ENCODE measurements at places on chromosomes 4 and X. TPM values are rescaled to one million over a fixed set of nuclear protein-coding genes. Genes with fewer than 3 reads are reported as not detected.

GRCh38 chr4:13547485-13548041 lies 3.3 kb upstream of the NKX3-2 start:
- H3K36me3 ChIP-seq: no peaks in the 10 kb centered on the region
- peaks cover 9% of the 10 kb centered on the region for H3K4me1 ChIP-seq
- H3K27ac ChIP-seq: no peak overlapping the region
- no peak for DNase-seq

Gene F8A3
- total RNA-seq: 7.5 TPM

Gene GABRQ
- not detected for total RNA-seq

Gene CCSER1
- 55.7 TPM for total RNA-seq

DNA sequence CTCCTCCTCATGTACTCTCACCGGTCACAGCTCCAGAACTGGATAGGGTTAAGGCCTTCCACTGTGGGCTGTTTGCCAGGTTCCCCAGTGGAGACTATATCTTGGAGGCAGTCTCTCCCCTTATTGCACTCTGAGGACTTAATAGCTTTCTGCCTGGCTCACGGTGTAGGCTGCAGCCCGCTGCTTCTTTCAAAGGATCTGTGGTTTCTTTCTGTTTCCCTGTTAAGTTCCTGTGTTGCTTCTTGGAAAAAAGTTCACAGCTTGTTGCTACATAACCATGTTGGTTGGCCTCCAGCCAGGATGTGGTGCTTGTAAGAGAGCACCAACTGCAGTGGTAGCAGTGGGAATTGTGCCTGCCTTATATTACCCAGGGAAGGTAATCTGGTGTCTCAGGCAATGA lies 24.9 kb upstream of the ZDHHC15 start:
- H3K4me1 ChIP-seq: no peaks in the 10 kb centered on the region
- no peak overlapping the region for H3K4me3 ChIP-seq
- peak; percentile 54 for DNase-seq
- H3K36me3 ChIP-seq: no peaks in the 10 kb centered on the region
- no peak overlapping the region for H3K27ac ChIP-seq
- H3K27me3 ChIP-seq: peaks cover 33% of the 10 kb centered on the region

- H3K4me1 ChIP-seq: no peaks in the 10 kb centered on the region
- no peak for DNase-seq
- no peak overlapping the region for H3K27ac ChIP-seq
- H3K4me3 ChIP-seq: no peak overlapping the region
Measured at GRCh38 chrX:109533631-109534030, 3.0 kb upstream of the NXT2 start.

- no peak overlapping the region for H3K4me3 ChIP-seq
- no peaks in the 10 kb centered on the region for H3K36me3 ChIP-seq
- no peaks in the 10 kb centered on the region for H3K27me3 ChIP-seq
- H3K27ac ChIP-seq: no peak overlapping the region
- DNase-seq: no peak
Measured at GRCh38 chr4:2698951-2699505, 57.1 kb downstream of the TNIP2 start.

DNA sequence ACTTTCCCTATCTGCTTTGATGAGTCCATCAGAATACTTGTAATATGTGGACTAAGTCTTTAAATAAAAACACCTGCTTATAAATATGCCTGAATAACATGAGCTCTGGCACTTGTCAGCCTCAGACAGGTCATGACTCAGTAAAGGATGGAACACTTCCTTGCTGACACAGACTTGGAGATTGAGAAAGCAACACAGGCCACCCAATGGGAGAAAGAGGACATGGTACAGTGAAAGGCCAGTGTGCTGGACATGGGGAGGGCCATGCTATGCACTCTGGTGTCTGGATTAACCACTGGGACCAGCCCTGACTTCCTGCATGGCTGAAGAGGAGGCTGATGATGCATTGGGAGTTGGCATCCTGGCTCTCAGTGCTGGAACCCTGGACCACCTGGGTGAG lies 149.5 kb downstream of the DHRSX start:
- no peak for DNase-seq
- no peak overlapping the region for H3K4me3 ChIP-seq

GRCh38 chrX:1306909-1307625 lies 29.5 kb upstream of the IL3RA start:
- no peaks in the 10 kb centered on the region for H3K27me3 ChIP-seq
- H3K36me3 ChIP-seq: no peaks in the 10 kb centered on the region
- DNase-seq: no peak
- no peaks in the 10 kb centered on the region for H3K4me1 ChIP-seq

DNA sequence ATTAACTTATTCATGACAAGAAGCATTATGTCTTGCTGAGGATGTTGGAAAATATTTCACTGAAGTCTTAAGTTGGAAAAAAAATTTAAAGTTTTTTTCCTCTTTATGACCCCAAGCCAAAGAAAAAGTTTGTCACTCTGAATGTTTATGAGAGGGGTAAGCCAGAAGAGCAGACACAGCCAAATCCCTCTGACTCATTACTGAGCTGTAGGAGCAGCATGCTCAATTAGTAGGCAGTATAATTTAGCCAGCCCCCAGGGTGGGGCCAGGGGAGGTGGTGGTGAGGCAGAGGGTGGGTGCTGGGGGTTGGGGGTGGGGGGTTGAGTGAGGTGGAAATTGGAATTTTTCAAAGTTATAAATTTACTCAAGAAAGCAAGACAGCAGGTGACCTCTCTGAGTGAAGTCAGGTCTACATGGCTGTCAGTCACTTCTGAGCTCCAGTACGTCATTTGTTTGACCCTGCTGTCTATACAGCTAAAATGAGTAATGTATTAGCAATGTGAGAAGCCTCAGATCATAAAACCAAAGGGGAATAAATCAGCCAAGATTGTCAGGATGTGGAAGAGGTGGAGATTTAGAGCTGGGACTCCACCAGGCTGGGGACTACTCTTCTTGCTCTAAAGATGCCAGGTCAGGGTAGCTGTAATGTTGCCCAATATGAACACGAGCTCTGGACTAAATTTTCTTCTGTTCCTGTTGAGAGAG lies 98.8 kb upstream of the NDP start:
- DNase-seq: no peak
- no peak overlapping the region for H3K27ac ChIP-seq
- H3K27me3 ChIP-seq: peaks cover 47% of the 10 kb centered on the region
- H3K4me3 ChIP-seq: no peak overlapping the region
- H3K4me1 ChIP-seq: no peaks in the 10 kb centered on the region

DNA sequence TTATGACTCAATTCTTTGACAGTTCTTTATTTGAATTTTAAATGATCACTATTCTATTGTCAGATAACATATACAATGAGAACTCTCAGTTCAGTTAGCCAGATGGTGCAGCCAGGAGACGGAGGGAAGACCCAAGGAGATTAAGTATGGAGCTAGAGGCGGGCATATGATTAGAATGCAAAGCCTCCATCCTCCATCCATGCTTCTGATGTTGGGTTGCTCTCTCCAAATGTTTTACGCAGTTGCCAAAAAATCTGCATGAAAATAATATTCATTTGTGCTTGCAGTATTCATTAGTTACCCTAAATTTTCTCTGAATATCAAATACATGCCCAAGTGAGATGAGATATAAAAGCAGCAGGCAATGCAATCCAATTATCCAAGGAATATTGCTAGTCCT lies 874.8 kb downstream of the C4orf33 start:
- H3K4me1 ChIP-seq: no peaks in the 10 kb centered on the region
- H3K36me3 ChIP-seq: no peaks in the 10 kb centered on the region
- no peak overlapping the region for H3K27ac ChIP-seq
- H3K27me3 ChIP-seq: no peaks in the 10 kb centered on the region
- no peak overlapping the region for H3K4me3 ChIP-seq
- no peak for DNase-seq

DNA sequence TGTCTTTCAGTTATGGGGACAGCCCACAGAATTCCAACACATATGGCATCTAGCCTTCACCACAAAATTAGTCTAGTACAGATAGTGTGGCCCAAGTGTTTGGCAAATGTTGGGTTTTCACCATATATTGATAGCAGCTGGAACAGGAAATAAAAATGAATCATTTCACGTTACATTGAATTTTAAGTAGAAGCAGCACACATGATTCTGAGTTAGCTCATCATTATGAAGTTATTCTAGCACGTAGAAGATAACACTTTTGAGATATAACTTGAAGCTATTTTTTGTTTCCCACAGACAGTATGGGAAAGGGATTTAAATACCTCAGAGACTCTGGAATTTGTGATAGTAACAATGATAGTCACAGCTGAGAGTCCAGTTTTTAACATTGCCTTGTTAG lies 118.7 kb downstream of the FAT4 start:
- no peak for DNase-seq
- no peaks in the 10 kb centered on the region for H3K4me1 ChIP-seq
- no peaks in the 10 kb centered on the region for H3K27me3 ChIP-seq
- H3K27ac ChIP-seq: no peak overlapping the region
- H3K4me3 ChIP-seq: no peak overlapping the region

DNA sequence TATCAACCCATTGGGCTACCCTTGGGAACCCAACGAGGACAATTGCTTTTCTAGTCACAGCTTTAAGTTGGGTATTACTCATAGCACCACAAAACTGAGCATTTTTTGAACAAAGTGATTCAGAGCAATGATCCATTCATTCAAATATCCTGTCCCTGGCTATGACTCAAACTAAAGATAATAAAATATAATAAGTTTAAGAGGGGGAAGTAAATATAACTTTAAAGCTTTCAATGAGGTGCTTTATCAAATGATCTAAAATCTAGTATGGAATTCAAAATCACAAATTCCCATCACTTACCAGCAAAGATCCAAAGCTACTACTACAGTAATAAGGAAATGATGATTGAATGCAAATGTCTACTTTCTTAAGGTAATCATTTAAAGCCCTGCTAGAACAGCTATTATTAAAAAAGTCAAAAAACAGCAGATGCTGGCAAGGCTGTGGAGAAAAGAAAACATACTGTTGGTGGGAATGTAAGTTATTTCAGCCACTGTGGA lies 39.8 kb upstream of the S100G start:
- H3K27me3 ChIP-seq: peaks cover 14% of the 10 kb centered on the region
- DNase-seq: no peak
- H3K36me3 ChIP-seq: no peaks in the 10 kb centered on the region
- H3K27ac ChIP-seq: no peak overlapping the region

GRCh38 chr4:115272185-115272584 lies 158.8 kb upstream of the NDST4 start:
- no peaks in the 10 kb centered on the region for H3K4me1 ChIP-seq
- DNase-seq: no peak
- H3K36me3 ChIP-seq: no peaks in the 10 kb centered on the region

- no peaks in the 10 kb centered on the region for H3K4me1 ChIP-seq
- H3K27me3 ChIP-seq: no peaks in the 10 kb centered on the region
- H3K27ac ChIP-seq: no peak overlapping the region
- no peak for DNase-seq
Measured at GRCh38 chrX:133726211-133726630, 259.2 kb downstream of the GPC3 start.

Gene CPLX1
- total RNA-seq: 1.2 TPM

GRCh38 chr4:43564107-43564506 lies 671.6 kb downstream of the GRXCR1 start:
- H3K4me1 ChIP-seq: no peaks in the 10 kb centered on the region
- peaks cover 3% of the 10 kb centered on the region for H3K36me3 ChIP-seq
- H3K27ac ChIP-seq: no peak overlapping the region
- DNase-seq: no peak
- H3K27me3 ChIP-seq: no peaks in the 10 kb centered on the region

- no peak overlapping the region for H3K27ac ChIP-seq
- no peak for DNase-seq
- no peak overlapping the region for H3K4me3 ChIP-seq
- H3K36me3 ChIP-seq: no peaks in the 10 kb centered on the region
Measured at GRCh38 chr4:48954314-48954713, 31.8 kb upstream of the CWH43 start.

- no peaks in the 10 kb centered on the region for H3K27me3 ChIP-seq
- DNase-seq: no peak
- no peak overlapping the region for H3K27ac ChIP-seq
- no peak overlapping the region for H3K4me3 ChIP-seq
- H3K4me1 ChIP-seq: no peaks in the 10 kb centered on the region
- H3K36me3 ChIP-seq: no peaks in the 10 kb centered on the region
Measured at GRCh38 chr4:122508083-122508482, 51.6 kb upstream of the IL2 start.

DNA sequence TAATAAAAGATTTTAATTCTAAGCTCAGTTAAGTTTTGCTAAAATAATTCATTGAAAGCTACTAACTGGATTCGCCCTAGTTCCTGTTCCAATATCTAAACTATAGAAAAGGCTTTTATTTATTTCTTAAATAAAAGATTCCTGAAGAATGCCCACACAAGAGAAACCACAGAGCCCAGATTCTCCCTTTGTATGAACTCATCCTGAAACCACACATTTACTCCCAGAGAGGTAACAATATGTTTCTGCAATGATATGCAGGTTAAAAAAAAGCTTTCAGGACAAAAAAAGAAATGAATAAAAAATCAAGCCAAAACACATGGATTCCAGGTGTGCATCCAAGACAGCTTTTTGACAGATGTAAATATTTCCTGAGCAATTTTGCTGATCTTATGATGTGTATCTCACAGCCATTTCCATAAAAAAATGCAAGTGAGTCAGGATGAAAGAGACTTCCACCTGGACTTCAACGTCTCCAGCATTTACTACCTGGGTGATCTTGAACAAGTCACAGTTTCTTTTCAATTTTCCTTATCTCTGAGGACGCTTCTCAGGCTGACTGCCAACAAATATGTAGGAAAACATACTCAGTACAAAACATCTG lies 234.4 kb upstream of the FAT1 start:
- no peaks in the 10 kb centered on the region for H3K4me1 ChIP-seq
- no peaks in the 10 kb centered on the region for H3K27me3 ChIP-seq
- DNase-seq: no peak
- no peak overlapping the region for H3K4me3 ChIP-seq

DNA sequence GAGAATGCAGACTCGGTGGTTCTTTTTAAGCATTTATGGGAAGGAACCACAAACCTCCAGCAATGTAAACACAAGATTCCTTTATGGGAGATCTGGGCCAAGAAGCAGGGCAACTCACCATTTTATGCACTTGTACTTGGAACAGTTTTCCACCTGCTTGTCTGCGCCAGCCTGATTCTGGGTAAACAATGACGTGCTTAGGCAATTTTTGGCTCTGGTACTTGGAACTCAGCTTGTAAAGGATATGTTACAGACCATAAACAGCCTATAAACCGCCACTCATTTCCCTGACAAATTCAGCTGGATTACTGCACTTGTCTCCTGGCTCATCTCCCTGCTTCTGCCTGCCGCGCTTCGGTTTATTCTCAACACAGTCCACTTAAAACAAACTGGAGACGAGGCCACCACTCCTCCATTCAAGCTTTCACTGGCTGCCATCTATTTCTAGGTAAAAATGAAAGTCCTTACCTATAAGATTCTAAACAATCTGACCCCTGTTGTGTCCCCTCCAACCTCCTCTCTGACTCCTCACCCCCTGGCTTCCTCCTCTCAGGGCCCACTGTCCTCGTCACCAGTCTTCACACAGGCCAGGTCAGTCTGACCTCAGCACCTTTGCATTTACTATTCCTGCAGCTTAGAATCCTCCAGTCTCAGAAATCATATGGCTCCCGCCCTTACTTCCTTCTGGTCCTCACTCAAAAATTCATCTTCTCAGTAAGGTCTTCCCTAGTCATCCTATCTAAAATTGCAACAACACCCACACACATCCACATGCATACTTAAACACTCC lies 205.9 kb upstream of the GALNT7 start:
- H3K27me3 ChIP-seq: no peaks in the 10 kb centered on the region
- H3K27ac ChIP-seq: peak overlapping the region; percentile 54
- peak; percentile 25 for DNase-seq
- no peaks in the 10 kb centered on the region for H3K4me1 ChIP-seq
- H3K4me3 ChIP-seq: peak overlapping the region; percentile 23
